ENCODE measurements at places on chromosomes 4 and X. TPM values are rescaled to one million over a fixed set of nuclear protein-coding genes. Genes with fewer than 3 reads are reported as not detected.
A peak's percentile ranks its signal among the peaks of the same experiment; 100 is the strongest.

CNKSR2 gene
- 3.3 TPM for polyA plus RNA-seq

ARHGAP6 gene
- polyA plus RNA-seq, result 7.4 TPM

FAM236B gene
- polyA plus RNA-seq, result not detected

- H3K4me1 ChIP-seq, result peaks cover 3% of the 10 kb centered on the region
- H3K36me3 ChIP-seq, result no peaks in the 10 kb centered on the region
- H3K27me3 ChIP-seq, result peaks cover 4% of the 10 kb centered on the region
- peak overlapping the region; percentile 38 for H3K27ac ChIP-seq
Observed at GRCh38 chrX:111519215-111519614, 7.8 kb downstream of the SERTM2 start.

DNA sequence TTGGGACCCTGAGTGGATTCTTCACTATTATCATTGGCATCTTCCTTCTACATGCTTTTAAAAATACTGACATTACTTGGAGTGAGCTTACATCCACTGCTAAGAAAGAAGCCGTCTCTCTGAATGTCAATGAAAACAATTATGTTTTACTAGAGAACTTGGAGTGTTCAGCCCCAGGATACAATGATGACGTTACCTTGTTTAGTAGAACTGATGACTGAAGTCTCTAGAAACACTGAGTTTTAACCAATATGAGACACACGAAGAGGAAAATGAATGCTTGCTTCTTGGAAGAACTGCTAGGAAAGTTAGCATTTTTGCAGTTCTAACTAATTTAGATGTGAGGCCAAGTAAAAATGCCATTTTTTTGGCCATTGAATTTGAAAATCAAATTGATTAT lies 19.4 kb downstream of the NIPAL1 start:
- no peaks in the 10 kb centered on the region for H3K36me3 ChIP-seq
- H3K4me1 ChIP-seq, result no peaks in the 10 kb centered on the region
- no peak for DNase-seq
- no peaks in the 10 kb centered on the region for H3K27me3 ChIP-seq
- no peak overlapping the region for H3K27ac ChIP-seq

DNA sequence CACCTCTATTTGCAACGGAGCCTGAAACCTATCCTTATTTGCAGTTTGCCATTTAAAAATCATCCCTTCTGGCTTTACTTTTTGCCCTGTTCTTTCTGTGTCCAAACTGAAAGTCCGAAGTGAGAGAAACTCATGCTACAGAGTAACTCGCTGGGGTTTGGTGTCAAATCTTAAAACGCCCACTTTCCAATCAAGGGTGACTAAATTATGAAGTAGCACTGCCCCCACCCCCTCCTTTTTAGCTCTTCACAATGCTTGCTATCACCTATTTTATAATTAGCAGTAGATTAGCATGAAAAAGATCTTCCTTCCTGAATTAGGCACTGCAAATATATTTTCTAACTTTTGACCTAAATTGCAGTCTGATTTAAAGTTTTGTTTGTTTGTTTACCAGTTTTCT lies 52.5 kb downstream of the VGLL1 start:
- no peak for DNase-seq
- no peak overlapping the region for H3K4me3 ChIP-seq
- peaks cover 22% of the 10 kb centered on the region for H3K27me3 ChIP-seq
- H3K36me3 ChIP-seq, result no peaks in the 10 kb centered on the region
- no peak overlapping the region for H3K27ac ChIP-seq

- H3K36me3 ChIP-seq, result no peaks in the 10 kb centered on the region
- H3K27me3 ChIP-seq, result peaks cover 4% of the 10 kb centered on the region
- H3K4me3 ChIP-seq, result no peak overlapping the region
- DNase-seq, result peak; percentile 97
- no peaks in the 10 kb centered on the region for H3K4me1 ChIP-seq
Observed at GRCh38 chrX:31228415-31228832, 156.6 kb upstream of the FTHL17 start.

GRCh38 chr4:15755321-15756155 lies 22.6 kb upstream of the CD38 start:
- H3K27ac ChIP-seq, result no peak overlapping the region
- H3K4me3 ChIP-seq, result no peak overlapping the region
- H3K36me3 ChIP-seq, result no peaks in the 10 kb centered on the region
- no peaks in the 10 kb centered on the region for H3K27me3 ChIP-seq

- no peaks in the 10 kb centered on the region for H3K36me3 ChIP-seq
- no peaks in the 10 kb centered on the region for H3K4me1 ChIP-seq
- H3K4me3 ChIP-seq, result no peak overlapping the region
- no peak overlapping the region for H3K27ac ChIP-seq
- no peaks in the 10 kb centered on the region for H3K27me3 ChIP-seq
Observed at GRCh38 chrX:75061701-75062100, 94.4 kb downstream of the ABCB7 start.
